ENCODE measurements at places on chromosomes 5 and 9.

GRCh38 chr9:125843646-125844045, 96.5 kb downstream of the PBX3 start:
- DNase-seq, result no peak

- no peak for DNase-seq
Measured at GRCh38 chr9:129836311-129837007, 1.2 kb downstream of the USP20 start.

DNA sequence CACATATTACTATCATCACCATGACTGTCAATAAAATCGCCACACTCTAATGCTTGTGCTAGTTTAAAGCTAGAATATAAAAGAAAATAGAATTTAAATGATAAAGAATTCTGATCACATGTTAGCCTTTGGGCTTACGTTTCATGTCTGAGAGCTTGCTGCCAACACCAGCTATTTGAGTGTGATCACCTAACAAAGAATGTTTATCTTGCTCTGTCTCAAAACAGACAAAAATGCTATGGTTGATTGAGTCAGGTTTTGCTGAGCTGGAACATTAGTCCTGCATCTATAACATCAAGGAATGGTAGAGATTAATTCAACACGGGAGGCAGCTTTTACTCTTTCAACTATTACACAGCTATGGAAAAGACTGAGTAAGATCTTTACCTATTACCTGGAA, 50.7 kb downstream of the MSX2 start:
- DNase-seq, result no peak

DNA sequence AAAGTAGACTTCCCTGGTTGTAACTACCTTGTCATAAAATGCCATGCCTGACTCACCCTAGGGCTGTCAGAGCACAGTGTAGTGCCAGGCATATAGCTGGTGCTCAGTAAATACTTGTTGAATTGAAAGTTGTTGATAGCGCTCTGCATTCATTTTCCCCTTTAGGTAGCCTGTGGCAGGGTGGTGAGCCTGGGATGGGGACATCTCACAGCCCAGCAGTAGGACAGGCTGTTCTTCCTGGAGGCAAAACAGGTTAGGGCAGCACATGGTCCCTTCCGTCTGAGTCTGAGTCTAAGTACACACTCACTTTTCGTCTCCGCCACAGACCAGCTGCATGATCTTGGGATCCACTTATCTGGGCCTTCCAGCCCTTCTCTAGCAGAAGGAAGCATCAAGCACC, 401.9 kb downstream of the ZSWIM6 start:
- no peak for DNase-seq

GRCh38 chr9:115400796-115401195, 282.8 kb upstream of the TNC start:
- no peak for DNase-seq

DNA sequence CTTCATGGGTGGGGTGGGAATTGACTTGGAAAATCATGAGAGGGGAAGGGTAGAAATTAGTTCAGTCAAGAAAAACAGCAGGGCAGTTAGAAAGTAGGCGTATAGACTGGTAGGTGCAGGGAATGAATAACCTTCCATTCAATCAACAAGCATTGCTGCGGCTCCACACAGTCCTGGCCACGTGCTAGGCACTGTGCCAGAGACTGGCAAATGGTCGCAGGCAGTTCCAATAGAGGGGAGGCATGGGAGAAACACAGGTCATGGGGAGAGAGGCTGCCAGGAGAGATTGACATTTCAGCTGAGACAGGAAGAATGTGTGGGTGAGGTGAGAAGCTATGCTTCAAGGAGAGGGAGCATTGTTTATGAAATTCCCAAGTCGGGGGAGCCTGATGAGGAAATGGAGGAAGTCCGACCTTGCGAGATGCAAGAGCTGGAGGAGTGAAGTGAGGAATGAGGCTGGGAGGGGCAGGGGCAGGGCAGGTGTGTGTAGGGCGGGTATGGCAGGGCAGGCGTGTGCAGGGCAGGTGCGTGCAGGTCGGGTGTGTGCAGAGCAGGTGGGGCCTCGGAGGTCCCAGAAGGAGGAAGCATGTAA, 54.4 kb upstream of the PPARGC1B start:
- no peak for DNase-seq

- DNase-seq, result no peak
Measured at GRCh38 chr9:11199335-11199734, 586.5 kb upstream of the PTPRD start.

GRCh38 chr9:76743931-76744330, 20.3 kb upstream of the PCA3 start:
- DNase-seq, result no peak

DNA sequence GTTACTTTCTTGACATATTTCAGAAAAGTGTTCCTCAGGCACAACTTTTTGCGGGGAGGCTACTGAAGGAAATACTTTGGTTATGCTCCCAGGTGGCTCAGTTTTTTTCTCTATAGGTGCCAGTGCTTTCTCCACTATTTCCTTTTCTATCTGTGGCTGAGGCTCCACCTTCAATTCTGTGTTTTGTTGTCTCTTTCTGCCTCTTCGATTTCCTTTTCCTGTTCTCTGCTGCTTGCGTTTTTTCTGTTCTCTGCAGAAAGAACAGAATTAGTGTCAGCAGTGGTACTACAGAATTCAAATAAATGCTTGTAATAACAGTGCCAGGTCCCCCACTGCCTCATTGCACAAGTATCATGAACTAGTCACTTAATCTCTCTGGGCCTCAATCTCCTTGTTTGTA, 7.0 kb downstream of the HEMGN start:
- DNase-seq, result no peak

DNA sequence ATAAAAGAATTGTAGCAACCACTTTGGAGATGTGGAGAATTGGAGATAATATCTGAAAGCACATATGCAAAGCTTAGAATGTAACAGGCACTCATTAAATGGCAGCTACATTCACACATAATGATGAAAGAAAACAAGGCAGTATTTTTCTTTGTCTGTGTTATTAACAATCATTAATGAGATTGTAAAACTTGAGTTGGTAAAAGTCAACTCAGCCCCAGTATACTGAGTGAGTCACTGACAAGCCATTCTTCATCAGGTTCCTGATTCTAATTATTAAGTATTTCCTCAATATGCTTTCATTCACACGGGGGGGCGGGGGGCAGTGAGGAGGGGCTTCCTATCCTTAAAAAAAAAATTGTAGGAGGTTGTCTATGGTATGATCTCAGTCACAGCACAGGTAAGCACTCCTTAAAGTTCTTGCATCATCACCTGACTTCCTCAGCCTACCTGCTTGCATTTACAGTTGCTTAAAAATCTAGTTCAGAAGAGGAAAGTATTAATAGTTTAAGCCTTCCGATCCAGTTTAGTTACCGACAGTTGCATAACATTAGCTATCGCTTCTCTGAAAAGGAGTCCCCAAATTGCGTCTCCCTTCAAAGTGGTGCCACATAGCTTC, 379.8 kb downstream of the EFNA5 start:
- no peak for DNase-seq

- DNase-seq, result no peak
Measured at GRCh38 chr5:122779451-122779850, 4.6 kb downstream of the SNX2 start.

DNA sequence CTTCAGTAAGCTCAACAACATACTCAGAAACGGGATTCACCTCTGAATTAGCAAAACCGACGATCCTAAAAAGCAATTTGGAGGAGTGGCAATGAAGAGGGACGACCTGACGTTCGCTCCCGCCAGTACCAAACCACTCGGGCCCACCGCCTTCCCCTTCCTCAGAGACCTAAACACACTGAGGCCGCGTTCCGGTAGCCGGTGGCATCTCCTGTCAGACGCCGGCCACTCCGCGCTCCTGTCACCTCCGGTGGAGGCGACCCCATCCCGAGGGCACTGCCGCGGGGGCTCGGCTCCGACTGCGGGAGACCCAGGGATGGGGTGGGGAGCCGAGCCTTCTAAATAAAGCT, 617 bp downstream of the PPP6C start:
- DNase-seq, result no peak
